ENCODE measurements at places on chromosomes 16 and 17. TPM values are rescaled to one million over a fixed set of nuclear protein-coding genes. Genes with fewer than 3 reads are reported as not detected.

The NAGS gene
- total RNA-seq, result 1.7 TPM

The PRSS33 gene
- not detected for total RNA-seq

The EFCAB5 gene
- 0.24 TPM for total RNA-seq

The RNF166 gene
- 55.6 TPM for total RNA-seq

The EME2 gene
- 11.9 TPM for total RNA-seq

The TNFSF12 gene
- 22.4 TPM for total RNA-seq

The ESRP2 gene
- 0.27 TPM for total RNA-seq

The MYO1C gene
- total RNA-seq, result 46.7 TPM

The KLHL10 gene
- total RNA-seq, result 0.29 TPM

The CTRB2 gene
- not detected for total RNA-seq

The GNAO1 gene
- 1.4 TPM for total RNA-seq

The LCMT1 gene
- 47.2 TPM for total RNA-seq

The TMEM204 gene
- total RNA-seq, result 15.5 TPM

The ZDHHC1 gene
- total RNA-seq, result 0.68 TPM

The KRT24 gene
- not detected for total RNA-seq
